ENCODE measurements at places on chromosomes 13 and 19. TPM values are rescaled to one million over a fixed set of nuclear protein-coding genes. Genes with fewer than 3 reads are reported as not detected.

DNA sequence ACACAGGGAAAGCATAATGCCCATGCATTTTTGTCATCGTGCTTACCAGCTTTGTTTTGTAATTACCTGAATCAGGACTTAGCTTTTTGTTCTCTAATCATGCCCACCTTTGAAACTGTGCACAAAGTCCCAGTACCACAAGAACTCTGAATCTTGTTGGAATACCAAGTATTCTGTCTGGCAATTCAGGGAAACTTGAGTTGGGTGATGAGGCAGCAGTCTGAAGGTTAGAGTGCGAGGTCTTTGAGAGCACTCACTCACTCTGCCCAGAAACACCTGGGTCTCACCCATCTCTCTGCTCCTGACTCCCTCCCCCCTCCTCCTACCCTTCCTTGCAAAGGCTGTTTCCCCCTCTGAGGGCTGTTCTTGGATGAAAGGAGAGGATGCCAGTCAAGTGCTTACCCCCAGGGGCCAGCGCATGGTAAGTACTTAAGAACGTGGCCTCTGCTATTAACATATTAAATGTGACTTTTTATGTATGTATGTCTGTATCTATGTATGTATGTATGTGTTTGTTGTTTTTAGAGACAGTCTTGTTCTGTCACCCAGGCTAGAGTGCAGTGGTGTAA is 22.4 kb downstream of the SIPA1L3 start:
- no peak for DNase-seq

DNA sequence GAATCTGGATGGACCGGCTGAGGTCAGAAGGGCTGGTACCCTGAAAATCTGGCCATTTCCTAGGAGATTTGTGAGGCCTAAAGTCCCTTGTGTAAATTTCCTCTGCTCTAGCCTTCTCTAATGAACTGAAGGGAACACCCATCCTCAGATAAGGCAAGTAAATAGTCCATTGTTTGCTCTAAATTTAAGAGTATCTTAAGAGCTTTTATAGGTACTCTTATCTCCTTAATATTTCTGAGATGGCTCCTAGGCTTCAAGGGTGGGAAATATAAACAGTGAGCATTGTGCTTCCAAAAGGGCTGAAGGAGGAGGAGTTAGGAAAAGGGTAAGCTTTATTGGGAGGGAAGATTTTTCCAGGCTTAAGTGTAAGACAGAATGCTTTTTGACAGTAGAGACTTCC is 148.7 kb upstream of the EDNRB start:
- no peak for DNase-seq

DNA sequence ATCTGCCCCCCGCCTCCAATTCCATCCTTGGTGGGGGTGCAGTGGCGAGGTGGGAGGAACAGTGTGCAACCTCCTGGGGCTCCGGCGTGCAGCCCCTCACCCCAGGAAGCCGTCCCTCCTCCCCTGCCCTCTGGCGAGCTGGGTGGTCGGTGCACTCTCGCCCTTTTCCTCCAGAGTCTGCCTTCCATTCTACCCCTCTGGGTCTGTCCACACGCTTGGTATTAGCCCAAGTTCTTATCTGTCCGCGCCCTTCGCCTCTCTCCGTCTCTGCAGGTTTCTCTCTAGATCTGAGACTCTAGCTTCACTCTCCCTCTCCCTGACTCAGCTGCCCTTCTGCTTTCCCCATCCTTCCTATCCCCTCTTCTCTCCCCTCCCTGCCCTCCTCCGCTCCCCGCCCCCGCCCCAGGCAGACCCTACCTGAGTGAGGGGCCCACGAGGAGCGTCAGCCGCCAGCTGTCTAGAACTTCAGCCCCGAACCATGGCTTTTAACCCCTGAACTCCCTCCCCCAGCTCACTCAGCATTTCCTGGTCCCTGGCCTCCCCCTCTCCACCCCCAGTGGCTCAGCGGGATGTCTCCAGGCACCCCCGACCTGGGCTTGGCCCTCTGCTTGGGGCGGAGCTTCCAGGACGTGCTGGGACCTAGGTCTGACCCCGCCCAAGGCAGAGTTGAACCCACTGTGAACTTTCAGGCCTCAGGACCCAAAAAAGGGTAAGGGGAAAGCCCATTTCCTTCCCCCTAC is 499 bp upstream of the KLK13 start:
- no peak for DNase-seq

DNA sequence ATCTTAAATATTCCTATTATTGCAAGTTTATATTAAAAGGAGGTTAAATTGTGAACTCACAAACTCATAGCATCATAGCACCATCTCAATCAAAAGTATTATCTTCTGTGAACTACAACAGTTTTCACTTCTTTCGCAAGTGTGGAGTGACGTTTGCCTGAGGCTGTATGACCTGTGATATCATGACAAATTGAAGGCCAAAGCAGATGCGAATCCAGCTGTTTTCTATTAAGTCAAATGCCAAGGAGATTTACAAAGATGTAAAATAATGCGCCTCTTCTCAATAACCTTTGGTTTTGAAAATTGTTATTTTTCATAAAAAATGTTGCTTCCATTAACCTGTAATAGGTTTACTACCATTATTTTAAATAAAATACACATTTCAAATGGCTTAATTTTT is 7.6 kb upstream of the PEG3 start:
- no peak for DNase-seq

DNA sequence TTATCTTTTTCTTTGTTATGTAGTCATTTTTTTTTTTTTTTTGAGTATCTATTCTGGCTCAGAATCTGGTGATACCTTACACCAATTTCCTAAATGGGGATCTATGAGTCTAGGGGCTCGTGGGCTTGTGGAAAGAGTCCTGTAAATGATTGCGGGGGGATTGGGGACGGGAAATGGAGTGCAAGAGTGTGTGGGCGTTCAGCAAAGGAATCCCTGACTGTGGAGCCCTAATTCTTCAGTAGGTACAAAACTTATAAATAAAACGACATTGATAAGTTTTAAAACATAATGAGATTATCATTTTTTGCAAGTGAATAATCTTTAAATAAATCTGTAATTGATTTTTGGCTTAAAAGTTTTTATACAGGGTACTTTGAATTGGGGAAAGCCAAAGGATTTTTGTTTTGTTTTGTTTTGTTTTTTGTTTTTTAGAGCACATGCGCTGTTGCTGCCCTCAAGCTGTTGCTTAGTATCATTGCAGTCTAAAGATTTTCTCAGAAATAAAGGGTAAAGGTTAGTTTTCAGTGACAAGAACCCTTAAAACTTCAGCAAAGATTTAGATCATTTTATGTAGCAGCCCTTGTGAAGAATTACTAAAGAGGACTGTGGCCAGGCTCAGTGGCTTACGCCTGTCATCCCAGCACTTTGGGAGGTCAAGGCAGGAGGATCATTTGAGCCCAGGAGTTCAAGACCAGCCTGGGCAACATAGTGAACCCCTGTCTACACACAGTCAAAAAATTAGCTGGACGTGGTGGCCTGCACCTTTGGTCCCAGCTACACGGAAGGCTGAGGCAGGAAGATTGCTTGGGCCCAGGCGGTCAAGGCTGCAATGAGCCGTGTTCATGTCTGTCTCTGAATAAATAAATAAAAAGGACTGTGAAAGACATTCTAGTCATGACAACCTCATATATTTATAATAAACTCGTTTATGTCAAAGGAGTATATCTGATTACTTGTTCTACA is 1.7 kb downstream of the ERCC5 start:
- DNase-seq: peak; percentile 25

DNA sequence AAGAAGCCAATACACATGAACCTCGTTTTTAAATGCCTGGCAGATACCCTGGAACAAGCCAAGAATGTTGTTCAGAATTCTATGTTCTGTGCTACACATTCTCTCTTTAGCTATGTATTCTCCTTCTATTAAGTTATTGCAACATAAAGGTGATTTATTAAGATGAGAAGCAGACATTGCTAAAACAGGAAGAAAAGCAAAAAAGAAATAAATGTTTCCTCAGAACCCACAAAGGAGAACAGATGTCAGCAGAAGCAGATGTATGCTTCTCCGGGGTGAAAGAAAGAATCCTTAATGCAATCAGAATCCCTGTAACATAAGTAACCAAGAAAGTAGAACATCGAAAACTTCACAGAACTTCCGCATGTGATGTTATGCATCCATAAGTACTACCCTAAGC is 302.9 kb downstream of the DCT start:
- DNase-seq: no peak

GRCh38 chr19:7488736-7489353 is at the start of gene PEX11G:
Gene PEX11G (minus strand): TSS chr19:7489035. CDS start chr19:7489010, 25 bp downstream.
- no peak for DNase-seq

GRCh38 chr19:34556488-34556887 is 74.9 kb downstream of the WTIP start:
- DNase-seq: no peak

- DNase-seq: no peak
Observed at GRCh38 chr13:27306364-27306763, 35.7 kb downstream of the RASL11A start.

GRCh38 chr13:75309981-75310580 is 171.9 kb downstream of the TBC1D4 start:
- DNase-seq: no peak

- peak; percentile 74 for DNase-seq
Observed at GRCh38 chr19:12669270-12670158, 2.9 kb downstream of the WDR83 start.

DNA sequence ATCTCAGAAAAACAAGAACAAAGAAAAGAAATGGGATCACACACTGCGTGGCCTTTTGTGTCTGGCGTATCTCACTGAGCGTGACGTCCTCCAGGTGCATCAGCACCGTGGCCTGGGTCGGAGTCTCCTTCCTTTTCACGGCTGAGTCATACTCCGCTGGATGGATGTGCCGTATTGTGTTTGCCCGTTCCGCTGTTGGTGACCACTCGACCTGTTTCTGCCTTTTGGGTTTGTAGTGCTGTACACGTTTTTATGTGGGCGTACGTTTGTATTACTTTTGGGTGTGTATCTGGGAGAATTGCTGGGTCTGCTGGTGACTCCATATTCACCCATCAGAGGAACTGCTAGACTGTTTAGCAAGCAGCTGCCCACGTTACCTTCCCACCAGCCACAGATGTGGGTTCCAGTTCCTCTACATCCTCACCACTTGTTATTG is 11.4 kb downstream of the ARID3A start:
- DNase-seq: no peak

GRCh38 chr13:111629926-111630325 is 309.5 kb downstream of the TEX29 start:
- no peak for DNase-seq

ZNF490 gene
- total RNA-seq: 8.1 TPM

IGSF23 gene
- total RNA-seq: not detected

CCDC169 gene
- total RNA-seq: 1.6 TPM

PSG7 gene
- not detected for total RNA-seq

OR2Z1 gene
- total RNA-seq: not detected

ZNF415 gene
- 1.6 TPM for total RNA-seq

ZNF418 gene
- 6.3 TPM for total RNA-seq

All from glomerular endothelial cell (primary cell).